ENCODE measurements at places on chromosomes 6 and 20. TPM values are rescaled to one million over a fixed set of nuclear protein-coding genes. Genes with fewer than 3 reads are reported as not detected.

Gene PREX1
- total RNA-seq, result 1.5 TPM

Gene CFB
- total RNA-seq, result 24.3 TPM

Gene UNC5CL
- 9.6 TPM for total RNA-seq

Gene FAM110A
- 3.2 TPM for total RNA-seq

Gene MTFR2
- 2.6 TPM for total RNA-seq

Gene CRISP3
- not detected for total RNA-seq

Gene ADGRG6
- total RNA-seq, result 26.1 TPM

Gene EFCAB8
- total RNA-seq, result not detected

Gene CDH4
- 6.4 TPM for total RNA-seq

Gene CCDC170
- total RNA-seq, result 0.17 TPM

DNA sequence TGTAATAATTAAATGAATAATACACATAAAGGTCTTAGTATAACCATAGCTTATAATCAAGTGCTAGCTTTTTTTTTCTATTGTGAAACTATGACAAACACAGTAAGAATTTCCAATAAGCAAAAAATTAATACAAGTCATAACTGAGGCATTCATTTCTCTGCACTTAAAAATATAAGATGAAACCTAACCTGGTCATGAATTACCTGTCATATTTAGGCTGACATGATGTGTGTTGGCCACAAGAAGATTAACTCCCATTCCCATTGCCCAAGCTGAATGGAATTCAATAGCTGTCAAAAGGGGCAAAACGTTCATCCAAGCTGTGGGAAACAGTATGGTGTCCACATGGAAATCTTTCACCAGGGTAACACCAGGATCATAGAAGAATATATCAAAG lies 5.4 kb downstream of the VNN2 start:
- no peak for DNase-seq

DNA sequence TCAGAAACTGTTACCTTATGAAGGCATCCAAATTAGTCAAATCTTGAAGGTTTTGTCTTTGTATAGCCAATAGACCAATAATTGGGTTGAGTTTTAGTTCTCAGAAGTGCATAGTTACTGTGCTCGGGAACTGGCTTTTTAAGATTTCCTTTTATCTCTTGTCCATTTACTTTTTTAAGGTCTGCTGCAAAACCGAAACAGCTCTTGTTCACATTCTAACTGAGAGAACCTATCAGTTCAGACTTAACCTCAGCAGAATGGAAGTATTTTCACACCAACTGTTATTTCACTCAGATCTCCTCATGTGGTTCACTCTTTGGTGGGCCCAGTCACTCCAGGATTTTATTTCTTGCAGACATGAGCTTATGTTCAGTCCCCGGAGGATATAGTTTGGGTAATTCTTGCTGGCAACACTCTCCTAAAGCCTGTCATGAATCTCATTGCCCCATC lies 55.5 kb downstream of the TPBG start:
- DNase-seq, result no peak

- no peak for DNase-seq
Measured at GRCh38 chr6:139355172-139355571, 19.3 kb downstream of the CITED2 start.

DNA sequence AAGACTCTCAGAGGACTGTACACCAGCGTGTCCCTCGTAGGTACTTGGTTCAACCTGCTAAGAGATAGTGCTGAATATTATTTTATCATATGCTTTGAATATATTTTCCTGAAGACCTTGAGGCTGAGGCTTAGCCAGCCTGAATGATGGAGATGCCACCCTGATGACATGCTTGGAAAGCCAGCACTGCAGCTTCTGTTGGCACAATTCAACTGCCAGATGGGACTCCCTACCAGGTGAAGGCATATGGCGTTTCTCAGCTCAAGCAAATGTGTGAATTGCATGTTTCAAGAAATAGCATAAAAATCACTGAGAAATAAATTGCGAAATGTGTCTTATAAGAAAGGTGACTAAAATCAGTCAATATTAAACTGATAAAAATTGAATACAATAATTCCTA lies 228.1 kb upstream of the CST7 start:
- no peak for DNase-seq

DNA sequence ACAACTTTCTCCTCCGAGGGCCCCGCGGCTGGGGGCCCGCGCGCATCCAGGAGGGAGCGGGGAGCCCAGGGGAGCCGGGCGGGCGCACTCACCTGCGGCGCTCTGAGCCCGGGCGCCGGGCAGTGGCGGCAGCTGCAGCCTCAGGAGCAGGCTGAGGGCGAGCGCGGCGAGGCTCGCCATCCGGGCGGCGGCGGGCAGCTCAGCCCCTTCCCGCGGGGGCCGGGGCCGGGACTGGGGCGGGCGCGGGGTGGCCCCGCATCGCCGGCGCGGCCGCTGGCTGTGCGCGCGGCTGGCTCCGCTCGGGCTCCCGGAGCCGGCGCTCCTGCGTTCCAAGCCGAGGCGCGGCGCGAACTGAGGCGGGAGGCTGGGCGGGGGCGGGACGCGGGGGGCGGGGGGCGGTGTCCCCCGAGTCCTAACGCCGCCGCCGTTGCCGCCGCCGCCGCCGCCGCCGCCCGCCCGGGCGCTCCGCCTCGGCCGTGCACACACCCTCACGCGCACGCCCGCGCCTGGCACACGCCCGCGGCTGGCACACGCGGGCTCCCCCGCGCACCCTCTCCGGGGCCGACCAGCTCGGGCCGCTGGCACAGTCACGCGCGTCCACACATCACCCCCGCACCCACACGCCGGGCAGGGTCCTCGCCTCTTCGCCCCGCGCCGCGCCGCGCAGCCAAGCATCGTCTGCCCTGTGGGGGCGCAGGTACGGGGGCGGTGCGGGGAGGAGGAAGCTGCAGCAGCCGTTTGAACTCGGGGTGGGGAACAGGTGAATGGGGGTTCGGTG lies at the start of gene PTPRT:
TSS of gene PTPRT (minus strand) at position 353 of the 778 bp plus-strand sequence. CDS start at position 180, 173 bp downstream.
- DNase-seq, result no peak

- DNase-seq, result no peak
Measured at GRCh38 chr20:48482790-48483189, 345.0 kb downstream of the PREX1 start.

- no peak for DNase-seq
Measured at GRCh38 chr6:156795825-156796224, 18.6 kb downstream of the ARID1B start.

GRCh38 chr6:11346516-11346915 lies 114.0 kb upstream of the NEDD9 start:
- DNase-seq, result peak; percentile 91

DNA sequence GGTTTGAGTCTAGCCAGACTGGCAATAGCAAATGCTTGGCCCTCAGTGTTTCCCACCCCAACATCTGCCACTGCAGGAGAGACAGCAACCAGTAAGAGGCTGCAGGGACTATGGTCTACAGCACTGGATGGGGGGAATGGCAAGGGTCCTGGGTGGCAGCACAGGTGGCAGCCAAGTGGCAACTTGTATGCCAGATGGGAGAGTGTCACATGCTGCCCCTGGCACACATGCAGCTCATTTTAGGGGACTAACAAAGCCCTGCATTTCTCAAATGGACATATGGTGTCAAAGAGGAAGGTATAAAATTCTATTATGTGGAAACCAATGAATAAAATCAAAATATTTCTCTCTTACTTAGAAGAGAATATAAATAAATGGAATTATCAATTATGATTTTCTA lies 298.7 kb upstream of the MARCKS start:
- no peak for DNase-seq

- no peak for DNase-seq
Measured at GRCh38 chr20:32603046-32603726, 18.1 kb upstream of the NOL4L start.

GRCh38 chr6:52552278-52552643 lies 24.6 kb downstream of the TRAM2 start:
- DNase-seq, result no peak

DNA sequence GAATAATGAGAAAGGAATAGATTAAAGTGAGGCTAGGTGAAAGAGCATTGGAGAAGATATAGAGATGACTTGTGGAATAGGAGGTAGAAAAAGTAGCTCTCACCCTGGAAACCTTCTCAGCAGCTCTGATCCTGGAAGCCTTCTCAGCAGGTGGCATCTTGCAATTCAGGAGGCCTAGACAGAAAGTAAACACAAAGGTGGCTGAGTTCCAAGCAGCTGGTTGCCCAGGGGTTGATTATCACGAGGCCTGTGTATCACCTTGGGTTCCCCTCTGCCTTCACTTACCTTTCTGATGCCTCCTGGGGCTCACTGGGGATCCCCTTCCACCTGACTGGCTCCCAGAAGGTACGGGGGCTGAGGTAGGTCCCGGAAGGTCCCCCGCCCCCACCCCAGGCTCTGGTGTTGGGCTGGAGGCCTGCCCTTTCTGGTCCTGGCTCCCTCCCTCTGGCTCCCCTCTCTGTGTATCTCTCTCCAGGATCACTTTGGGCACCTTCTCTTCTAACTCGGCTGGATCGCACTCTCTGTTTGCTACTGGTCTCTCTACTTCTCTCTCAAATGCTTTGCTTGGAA lies 9.7 kb downstream of the MDC1 start:
- DNase-seq, result peak; percentile 60

DNA sequence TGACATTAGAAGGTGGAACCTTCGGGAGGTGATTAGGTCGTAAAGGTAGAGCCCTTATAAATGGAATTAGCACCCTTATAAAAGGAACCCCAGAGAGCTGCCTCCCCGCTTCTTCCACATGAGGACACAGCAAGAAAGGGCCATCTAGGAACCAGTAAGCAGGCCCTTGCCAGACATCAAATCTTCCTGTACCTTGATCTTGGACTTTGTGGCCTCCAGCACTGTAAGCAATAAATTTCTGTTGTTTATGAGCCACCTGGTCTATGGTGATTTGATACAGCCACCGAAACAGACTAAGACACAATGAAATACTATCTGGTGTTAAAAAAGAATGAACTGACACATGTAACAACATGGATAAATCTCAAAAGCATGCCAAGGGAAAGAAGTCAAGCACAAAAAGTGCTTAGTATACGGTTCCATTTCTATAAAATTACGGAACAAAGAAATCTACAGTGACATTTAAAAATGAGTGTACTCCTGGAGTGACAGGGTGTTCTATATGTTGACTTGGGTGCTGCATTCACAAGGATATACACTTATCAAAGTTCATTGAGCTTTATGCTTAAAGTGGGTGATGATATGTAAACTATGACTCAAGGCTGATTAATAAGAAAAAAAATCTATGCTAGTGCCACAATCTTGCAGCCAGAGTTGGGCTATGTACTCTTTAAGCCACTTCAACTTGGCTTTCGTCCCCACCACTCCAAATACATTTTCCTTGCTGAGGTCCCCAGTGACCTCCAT lies 18.4 kb downstream of the SERPINB1 start:
- no peak for DNase-seq

DNA sequence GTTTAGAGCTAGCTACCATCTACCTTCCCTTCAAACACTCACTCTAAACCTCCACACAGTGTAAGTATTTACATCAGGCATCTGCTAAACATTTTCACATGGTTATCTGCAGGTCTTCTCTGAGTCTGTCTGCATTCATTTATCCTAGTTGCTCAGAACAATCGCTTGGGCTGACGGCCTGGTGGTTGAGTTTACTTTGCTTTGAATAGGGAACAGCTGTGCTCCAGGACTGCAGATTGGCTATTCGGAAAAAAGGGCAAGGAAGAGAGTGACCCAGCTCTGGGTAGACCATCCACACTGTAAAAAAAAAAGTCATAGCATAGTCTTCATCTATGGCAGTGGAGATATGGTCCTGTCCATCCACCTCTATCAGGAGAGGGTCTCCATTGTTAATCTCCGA lies 115.3 kb upstream of the ESR1 start:
- DNase-seq, result no peak

- DNase-seq, result peak; percentile 68
Measured at GRCh38 chr6:364609-365540, 26.7 kb upstream of the IRF4 start.

- peak; percentile 79 for DNase-seq
Measured at GRCh38 chr6:145813285-145814034, 1.1 kb downstream of the FBXO30 start.

DNA sequence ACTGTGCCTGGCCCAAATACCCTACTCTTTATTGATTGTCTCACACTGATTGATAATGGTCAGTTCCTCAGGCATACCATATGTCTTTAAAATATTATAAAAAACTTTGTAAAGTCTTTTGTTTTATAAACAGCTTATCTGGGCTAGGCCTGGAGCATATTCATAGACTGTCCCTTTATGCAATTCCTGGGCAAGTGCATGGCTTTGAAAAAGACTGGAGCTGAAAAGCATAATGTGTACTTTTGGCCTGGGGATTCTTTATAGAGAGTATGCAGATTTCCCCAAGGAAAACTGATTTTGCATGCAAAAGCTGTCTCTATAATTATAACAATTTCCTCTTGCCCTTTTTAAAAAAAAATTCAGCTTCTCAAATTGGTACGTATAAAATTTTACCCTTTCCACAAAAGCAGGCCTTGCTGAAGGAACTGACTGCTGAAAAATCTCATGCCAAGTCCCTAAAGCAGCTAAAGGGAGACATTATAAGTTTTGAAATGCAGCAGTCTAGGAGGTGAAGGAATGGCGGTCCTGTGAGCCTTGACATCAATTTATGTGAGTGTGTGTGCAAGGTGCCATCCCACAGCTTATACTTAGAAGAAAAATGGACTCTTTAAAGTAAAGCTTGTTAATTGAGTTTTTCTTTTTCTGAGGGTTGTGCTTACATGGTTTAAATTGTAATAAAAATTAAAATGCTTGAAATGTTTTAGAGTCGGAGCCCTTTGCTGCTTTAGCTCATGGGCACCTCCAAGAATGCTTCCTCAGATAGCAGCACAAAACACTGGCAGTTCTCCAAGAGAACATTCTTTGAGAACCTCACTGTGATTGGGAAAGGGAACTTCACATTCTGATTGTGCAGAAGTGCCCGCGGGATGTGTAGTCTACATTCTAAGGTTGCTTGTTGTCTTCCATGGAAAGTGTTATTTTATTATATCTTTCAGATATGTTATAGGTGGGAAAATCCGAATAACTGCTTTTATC lies 43.9 kb downstream of the PLCB4 start:
- peak; percentile 93 for DNase-seq

GRCh38 chr20:22531056-22531615 lies 53.2 kb downstream of the FOXA2 start:
- DNase-seq, result no peak

- no peak for DNase-seq
Measured at GRCh38 chr6:161166677-161167076, 107.2 kb downstream of the AGPAT4 start.

DNA sequence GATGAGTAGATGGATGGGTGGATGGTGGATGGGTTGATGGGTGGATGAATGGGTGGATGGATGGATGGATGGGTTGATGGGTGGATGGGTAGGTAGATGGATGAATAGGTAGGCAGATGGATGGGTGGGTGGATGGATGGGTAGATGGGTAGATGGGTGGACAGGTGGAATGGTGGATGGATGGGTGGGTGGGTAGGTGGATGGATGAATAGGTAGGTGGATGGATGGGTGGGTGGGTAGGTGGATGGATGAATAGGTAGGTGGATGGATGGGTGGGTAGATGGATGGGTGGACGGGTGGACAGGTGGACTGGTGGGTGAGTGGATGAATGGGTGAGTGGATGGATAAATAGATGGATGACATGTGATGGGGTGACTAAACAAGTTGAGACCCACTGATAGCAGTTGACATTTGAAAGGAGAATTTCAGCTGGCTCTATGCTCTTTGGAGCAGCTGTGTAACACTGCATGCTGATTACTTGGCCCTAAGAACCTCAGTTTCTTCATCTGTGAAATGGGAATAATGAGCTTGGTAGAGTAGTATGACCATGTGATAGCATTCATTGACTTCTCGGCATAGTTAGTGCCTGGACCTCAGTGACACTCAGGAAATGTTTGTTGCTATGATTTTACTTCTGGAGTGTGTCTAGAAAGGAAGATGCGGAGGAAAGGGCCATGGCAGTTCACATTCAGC lies 184.3 kb downstream of the NFATC2 start:
- no peak for DNase-seq

- peak; percentile 35 for DNase-seq
Measured at GRCh38 chr6:107115695-107116327, 496 bp upstream of the BEND3 start.
